ENCODE measurements at places on chromosomes 11 and 22.

- DNase-seq = no peak
Measured at GRCh38 chr22:46093796-46094195, 56.5 kb upstream of the PPARA start.

GRCh38 chr11:118263695-118264568 lies at the start of gene MPZL2:
Gene MPZL2, minus strand, starts transcription at chr11:118264297. Its CDS starts 144 bp downstream, at chr11:118264153.
- DNase-seq = peak; percentile 63

DNA sequence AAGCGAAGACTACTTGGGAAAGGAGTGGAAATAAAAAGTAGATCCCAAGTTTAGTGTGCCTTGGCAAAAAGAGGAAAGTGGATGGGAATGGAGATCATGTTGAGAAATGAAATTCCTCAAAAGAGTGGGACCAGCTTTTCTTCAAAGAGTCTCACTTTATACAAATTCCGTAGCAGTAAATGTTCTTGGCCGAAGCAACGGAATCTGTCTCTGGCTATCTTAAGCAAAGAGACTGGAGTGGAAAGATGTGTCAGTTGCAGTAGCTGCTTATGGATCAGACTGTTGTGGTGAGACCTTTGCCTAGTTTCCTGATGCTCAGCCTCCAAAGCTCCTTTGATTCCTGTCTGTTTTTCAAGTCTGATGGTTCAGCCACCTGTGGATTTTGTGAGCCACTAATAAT lies 73.6 kb downstream of the CSTPP1 start:
- DNase-seq = no peak

DNA sequence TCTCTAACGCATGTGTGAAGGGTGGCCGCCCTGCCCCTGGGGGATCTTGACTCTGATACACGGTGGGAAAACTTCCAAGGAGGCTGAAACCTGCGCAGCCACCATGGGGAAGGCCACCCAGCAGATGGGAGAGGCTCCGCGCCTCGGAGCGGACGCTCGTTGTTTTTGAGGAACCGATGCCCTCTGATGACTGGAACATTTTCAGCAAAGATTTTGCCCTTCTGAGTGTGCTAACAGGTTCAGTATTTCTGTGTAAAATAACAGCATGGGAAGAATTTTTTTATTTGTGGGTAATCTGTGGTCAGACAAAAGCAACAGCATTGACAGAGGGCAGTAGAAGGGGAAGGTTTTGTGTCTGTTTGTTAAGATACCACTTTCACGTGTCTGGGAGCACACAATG lies 16.7 kb downstream of the MB start:
- DNase-seq = no peak

DNA sequence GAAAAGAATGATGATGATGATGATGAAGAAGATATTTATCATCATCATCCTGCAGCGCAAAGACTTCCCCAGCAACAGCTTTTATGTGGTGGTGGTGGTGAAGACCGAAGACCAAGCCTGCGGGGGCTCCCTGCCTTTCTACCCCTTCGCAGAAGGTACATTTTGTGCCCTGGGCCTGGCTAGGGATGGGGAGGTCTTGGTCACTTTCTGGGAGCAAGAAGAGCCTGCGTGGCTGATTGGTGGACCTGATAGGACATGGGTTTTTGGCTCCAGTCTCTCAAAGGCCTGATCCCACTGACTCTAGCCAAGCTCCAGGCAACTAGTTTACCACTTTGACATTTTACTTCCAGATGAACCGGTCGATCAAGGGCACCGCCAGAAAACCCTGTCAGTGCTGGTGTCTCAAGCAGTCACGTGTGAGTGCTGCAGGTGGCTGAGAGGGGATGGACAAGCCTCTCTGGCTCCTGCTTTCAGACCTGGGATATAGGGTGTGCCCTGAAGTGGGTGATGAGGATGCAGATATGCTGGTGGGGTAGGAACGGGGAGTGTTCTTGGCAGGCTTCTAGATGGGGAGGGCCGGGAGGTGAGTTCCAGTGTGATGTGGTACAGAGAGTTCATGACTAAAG lies 5.3 kb downstream of the SIDT2 start:
- peak; percentile 84 for DNase-seq

DNA sequence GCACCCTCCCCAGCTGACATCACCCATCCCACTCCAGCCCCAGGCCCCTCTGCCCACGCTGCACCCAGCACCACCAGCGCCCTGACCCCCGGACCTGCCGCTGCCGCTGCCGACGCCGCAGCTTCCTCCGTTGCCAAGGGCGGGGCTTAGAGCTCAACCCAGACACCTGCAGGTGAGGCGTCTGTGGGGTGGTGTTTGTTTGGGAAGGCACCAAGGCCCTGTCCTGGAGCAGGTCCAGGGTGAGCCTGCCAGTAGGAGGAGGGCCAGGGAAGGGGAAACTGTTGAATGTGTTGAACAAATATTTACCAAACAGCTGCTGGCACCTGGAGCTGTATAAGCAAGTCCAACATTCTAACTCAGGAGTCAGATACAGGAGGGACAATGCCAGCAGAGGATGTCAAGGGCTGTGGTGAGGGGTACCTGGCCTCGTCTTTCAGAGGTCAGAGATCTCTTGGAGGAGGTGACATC lies 3.1 kb downstream of the VEGFB start:
- peak; percentile 95 for DNase-seq

- no peak for DNase-seq
Measured at GRCh38 chr11:103892603-103893002, 143.8 kb upstream of the DDI1 start.

- peak; percentile 19 for DNase-seq
Measured at GRCh38 chr11:33829430-33830141, 55.3 kb upstream of the FBXO3 start.

- DNase-seq = no peak
Measured at GRCh38 chr11:71397331-71397860, 50.8 kb downstream of the DHCR7 start.

DNA sequence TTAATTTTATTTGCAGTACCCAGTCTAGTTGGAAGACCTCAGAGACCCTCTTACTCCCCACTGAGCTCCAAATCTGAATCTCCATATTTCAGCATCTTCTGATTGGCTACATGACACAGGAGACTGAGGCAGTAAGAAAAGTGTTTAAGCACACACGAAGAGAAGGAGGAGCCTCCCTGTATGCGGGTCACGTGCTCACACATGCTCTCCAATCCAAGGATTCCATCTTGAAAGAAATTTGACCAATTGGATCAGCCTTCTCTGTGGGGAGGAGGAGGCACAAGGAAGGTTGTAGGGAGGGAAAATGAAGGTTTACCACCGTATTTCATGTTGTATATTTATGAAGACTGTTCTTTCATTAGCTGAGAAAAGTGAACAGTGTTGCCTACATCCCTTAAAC lies 1.2 kb downstream of the OR6T1 start:
- no peak for DNase-seq

DNA sequence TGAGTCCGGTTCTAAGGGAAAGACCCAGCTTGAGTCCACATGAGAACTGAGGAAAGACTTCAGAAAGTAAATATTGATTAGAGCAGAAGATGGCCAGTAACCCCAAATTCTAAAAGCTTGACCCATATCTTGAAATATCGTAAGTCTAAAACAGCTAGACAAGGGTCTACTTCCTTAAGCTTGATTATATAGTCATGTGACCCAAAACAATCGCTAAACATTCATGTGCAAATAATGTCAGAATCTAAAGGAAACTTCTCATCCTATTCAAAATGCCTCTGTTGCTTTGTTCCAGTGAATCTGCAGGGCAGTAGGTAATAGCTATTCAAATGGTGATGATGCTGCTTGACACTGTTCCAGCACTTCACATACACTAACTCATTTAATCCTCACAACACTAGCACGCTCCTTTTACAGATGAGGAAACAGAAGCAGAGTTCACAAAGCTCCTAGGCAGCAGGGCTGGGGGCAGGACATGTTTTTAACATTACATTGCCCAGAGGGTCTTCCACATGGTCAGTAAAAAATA lies 52.6 kb downstream of the TCF20 start:
- DNase-seq = no peak

DNA sequence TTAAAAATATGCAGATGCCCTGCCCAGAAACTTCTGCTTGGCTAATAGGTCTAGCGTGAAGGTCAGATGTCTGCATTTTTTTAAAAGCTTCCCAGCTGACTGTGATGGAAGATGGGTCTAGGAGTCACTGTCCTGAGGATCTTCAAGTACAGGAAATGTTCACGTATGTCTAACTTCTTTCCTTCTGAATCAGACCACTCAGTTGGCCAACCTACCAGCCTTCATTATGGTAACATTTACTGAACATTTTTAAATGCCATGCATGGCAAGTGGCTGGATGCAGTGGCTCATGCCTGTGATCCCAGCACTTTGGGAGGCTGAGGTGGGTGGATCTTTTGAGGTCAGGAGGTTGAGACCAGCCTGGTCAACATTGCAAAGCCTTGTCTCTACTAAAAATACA lies 1.1 kb upstream of the PRG2 start:
- no peak for DNase-seq

- no peak for DNase-seq
Measured at GRCh38 chr22:28180804-28181731, 262.0 kb upstream of the PITPNB start.

Measured in NCI-H510A treated with DMSO at 0.1 percent for 48 hours (cell line).